ENCODE measurements at places on chromosomes 16 and 17.

GRCh38 chr17:410543-411401, 58.2 kb upstream of the RPH3AL start:
- DNase-seq, result no peak

- DNase-seq, result no peak
Observed at GRCh38 chr17:66562119-66562518, 259.7 kb downstream of the PRKCA start.

DNA sequence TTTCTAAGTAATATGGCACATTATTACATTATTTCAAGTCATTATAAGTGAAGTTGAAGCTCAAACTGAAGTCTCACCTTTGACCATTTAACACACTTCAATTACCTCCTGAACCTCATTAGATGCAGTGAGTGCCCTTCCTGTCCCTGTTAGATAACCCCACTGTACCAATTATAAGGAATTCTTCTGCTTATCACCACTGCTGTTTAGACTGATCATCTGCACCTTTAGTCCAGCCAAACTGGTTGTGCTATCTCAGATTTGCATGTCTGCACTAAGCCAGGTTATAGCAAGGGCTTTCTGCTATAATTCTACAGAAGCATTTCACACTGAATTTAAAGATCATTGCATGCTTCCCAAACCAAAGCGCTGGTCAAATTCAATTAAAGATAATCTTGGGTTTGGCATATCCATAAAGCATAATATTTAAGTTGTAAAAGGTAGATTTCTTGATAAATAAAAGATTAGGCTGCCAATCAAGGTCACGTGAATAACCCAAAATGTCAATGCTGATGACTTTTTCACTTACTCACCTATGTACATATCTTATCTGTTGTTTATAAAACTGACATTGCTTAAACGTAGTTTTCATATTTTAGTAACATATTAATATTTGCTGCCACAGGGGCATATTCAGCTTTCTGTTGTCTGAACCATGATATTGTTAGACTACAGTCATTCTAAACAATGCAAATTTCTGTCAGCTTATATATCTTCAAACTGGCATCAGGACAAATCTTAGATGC, 11.9 kb downstream of the ITFG1 start:
- no peak for DNase-seq

- DNase-seq, result no peak
Observed at GRCh38 chr17:39738568-39738901, 797 bp downstream of the GRB7 start.

- DNase-seq, result no peak
Observed at GRCh38 chr17:39547713-39548478, 59.8 kb downstream of the NEUROD2 start.

DNA sequence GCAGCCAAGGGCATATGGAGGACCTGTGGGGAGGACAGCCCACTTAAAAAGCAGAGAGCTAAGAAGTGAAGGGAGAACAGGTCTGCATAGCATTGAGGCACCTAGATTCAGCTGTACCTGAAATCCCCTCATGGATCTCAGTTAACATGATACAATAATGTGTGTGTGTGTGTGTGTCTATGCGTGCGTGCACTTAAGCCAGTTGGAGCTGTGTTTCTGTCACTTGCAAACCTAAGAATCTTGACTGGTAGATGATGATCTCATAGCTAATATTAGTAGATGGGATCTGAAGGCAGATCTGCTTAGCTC, 1.7 kb upstream of the ITPRIPL2 start:
- no peak for DNase-seq

- DNase-seq, result no peak
Observed at GRCh38 chr16:23158114-23158513, 8.9 kb upstream of the USP31 start.

GRCh38 chr16:67801241-67801640, 5.1 kb downstream of the RANBP10 start:
- DNase-seq, result no peak

DNA sequence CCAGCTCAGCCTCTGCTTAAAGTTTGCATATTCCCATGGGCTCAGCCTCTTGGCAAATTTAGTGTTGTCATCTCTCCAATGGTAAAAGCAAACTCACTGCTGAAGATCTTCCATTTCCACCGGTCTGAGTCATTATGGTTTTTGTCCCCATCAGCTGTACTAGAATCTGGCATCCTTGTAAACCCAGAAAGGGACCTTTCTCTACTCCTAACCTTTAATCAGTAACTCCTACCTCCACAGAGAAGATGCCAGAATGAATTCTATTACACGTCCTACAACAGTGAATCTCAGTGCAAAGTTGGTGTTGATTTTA, 45.8 kb downstream of the ZNF652 start:
- DNase-seq, result peak; percentile 23

DNA sequence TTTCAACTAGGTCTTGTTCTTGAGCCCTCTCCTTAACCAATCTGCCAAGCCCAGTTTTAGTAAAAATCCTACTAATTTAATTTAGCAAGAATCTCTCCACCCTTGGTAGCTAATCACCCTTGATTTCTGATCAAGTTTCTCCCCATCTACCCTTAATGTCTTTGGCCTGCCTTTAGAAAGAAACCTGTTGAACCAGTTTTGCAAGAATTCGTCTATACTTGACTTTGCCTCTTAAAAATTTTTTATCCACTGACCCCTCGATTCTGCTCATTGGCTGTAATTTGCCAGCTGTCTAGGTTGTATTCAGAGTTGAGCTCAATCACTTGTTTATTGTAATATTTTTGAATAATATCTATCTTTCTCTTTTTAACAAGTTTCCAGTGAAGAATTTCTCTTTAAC, 1138.5 kb downstream of the CDH11 start:
- no peak for DNase-seq

GRCh38 chr17:80861892-80862291, 129.7 kb upstream of the CHMP6 start:
- DNase-seq, result peak; percentile 49

DNA sequence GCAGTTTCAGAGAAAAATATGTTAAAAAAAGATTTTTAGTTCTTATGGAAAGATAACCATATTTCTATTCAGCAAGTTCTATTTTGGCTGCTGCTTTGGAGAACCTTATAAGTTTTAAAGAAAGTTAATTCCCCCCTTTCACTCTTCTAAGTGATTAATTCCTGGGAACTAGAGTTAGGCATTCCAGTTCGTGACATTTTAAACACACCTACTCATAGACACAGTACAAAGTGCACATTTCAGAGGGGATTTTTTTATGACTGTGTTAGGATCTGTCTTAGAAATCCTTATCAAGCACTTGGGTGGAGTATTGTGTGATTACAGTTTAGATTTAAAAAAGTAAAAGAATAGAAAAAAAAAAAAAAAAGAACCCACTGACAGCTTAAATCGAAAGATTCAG, 3.5 kb upstream of the CDH11 start:
- peak; percentile 57 for DNase-seq

GRCh38 chr17:54172096-54172984, 349.6 kb downstream of the KIF2B start:
- no peak for DNase-seq

GRCh38 chr16:74729783-74730683, 29.4 kb upstream of the MLKL start:
- DNase-seq, result no peak

DNA sequence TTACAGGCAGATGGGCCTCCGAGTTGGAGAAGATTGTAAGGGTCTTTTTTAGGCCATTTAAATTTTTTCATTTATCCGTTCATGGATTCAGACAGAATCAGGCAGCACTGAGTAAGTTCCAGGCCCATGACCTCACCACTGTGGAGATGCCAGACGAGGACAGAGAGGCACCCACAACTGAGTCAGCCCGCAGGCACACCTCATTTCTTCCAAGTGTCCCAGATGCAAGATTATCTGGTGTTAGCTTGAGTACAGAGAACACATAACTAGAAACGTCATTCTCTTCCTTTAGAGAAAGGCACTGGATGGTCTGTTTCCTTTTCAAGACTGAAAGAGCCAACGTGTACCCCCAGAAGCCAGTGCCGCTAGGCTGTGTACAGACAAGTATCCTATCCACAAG, 16.9 kb downstream of the CLEC16A start:
- DNase-seq, result peak; percentile 86

- no peak for DNase-seq
Observed at GRCh38 chr17:8162997-8163977, 539 bp upstream of the VAMP2 start.

GRCh38 chr17:37142294-37142896, 193.6 kb downstream of the AATF start:
- no peak for DNase-seq

DNA sequence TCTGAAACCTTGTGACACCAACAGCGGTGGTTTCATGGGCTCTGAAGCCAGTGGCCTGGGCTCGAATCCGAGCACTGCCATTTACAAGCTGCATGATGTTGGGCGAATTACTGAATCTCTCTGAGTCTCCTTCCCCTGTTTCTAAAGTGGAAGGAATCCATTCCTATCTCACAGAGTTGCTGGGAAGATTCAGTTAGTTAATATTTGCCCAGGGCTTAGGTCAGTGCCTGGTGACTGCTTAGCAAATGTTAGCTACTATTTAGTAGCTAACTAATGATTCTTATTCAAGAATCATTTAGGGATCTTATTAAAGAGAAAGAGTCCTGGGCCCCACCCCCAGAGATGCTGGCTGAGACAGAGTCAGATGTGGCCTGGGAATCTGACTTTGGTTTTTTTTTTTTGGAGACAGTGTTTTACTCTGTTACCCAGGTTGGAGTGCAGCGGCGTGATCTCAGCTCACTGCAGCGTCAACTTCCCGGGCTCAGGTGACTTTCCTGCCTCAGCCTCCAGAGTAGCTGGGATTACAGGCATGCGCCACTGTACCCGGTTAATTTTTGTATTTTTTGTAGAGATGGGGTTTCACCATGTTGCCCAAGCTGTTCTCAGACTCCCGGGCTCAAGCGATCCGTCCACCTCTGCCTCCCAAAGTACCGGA, 33.6 kb upstream of the RAI1 start:
- DNase-seq, result no peak

DNA sequence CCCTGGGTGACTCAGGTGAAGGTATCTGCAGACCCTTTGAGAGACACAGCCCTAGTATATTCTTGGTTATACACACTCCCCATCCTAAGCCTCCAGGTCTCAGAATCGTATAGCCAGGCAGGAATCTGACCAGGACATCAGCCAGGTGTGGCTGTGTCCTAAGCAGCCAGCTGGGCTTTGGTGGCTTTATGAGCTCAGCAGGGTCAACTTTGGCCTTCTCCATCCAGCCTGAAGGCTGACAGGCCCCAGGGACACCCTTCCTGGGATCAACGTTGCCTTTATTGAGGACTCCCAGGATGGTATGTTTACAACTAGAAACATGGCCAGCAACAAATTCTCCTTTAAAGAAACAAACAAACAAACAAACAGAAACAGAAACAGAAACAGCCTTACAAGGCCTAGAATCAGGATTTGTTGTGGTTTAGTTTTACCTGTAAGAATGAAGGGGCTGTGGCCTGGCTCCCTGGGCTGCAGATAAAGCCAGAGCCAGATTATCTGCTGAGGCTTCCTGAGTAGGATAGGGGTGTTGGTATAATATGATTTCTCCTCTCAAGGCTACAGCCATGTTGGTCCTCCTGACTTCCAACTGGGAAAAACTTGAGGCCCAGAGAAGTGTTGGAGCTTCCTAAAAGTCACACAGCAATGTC, 8.5 kb downstream of the KIF19 start:
- no peak for DNase-seq

DNA sequence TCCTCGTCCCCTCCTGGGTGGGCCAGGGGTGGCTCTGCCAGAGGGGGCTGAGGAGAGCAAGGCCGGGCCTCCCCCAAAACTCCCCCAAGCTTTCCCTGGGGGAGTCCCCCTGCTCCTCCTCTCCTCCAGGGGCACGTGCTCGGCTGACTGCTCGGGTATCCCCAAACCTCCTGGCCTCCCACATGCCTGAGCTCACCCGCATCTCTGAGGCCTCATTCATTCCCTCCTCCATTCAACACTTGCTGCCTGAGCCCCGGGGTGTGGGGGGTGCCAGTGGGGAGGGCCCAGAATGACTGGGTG, 83.1 kb downstream of the RTN4RL1 start:
- no peak for DNase-seq

- no peak for DNase-seq
Observed at GRCh38 chr17:82489851-82490511, 29.6 kb upstream of the FOXK2 start.

DNA sequence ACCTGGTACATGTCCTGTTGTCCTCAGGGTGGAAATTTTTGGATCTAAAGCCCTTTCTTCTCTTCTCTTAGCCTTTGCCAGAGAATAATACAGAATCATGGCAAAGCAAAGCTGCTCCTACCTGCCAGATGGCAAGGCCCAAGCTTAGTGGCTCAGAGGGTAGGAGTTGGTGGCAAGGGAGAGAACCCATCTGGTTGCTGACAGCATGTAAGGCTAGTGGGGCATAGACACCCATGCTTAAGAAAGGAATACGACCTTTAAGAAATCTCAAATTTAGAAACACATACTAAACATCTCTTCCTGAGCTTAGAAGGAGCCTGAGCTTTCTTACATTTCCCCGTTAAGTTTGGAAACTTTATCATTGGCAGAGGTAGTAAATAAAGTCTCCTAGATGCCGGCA, 395.0 kb upstream of the SOX9 start:
- DNase-seq, result no peak

- DNase-seq, result no peak
Observed at GRCh38 chr17:66461343-66461995, 159.1 kb downstream of the PRKCA start.

- no peak for DNase-seq
Observed at GRCh38 chr17:38705803-38706504, 881 bp downstream of the MLLT6 start.

DNA sequence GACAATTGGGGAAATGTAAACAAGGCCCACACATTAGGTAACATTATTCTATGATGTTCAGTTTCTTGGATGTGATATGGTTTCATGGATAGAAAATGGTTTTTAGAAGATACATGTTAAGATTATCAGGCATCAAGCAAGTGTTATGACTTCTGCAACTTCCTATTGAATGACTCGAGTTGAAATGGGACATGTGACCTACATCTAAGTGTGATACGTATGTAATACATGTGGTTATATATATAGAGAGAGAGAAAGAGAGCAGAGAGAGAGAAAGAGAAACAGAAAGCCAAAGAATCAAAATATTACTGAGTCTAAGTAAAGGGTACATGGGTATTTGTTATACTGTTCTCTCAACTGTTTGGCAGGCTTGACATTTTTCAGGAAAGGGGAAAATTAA, 1.7 kb downstream of the TMEM170A start:
- no peak for DNase-seq

- DNase-seq, result no peak
Observed at GRCh38 chr17:55282379-55282702, 17.6 kb downstream of the HLF start.

DNA sequence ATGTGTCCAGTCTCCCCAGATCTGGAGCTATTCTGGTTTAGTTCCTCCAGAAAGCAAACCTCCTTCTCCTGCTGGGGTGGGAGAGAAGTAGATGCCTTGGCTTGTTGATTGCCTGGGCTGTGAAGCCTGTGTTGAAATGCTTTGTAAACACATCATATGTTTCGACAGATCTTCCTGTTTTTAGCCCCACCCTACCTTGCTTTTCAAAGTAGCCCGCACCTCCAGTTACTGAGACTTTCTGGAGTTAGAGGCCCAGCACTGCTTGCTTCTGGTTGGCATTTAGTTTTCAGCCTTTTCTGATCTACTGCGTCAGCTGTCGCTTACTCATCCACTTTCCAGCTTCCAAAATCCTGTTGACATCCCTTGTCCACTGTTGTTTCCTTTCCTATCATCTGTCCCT, 17.9 kb upstream of the NDEL1 start:
- no peak for DNase-seq

DNA sequence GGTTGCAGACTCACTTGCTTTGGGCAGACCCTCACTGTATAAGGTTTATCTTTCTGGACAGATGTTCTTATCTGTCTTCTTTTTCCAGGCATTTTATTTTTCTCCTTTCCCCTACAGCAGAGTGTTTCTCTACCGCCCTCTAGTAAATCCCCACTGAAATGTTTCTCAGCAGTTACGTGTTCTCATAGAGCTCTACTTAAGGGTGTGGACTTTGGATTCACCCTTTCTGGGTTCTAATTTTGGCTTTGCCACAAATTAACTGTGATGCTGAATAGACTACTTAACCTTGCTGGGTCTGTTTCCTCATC, 2.0 kb downstream of the ADAT1 start:
- peak; percentile 60 for DNase-seq

Data from fibroblast of lung (primary cell).